Activated naive CD4-positive, alpha-beta T cell treated with anti-CD3 and anti-CD28 coated beads, Interleukin-2, amount 50 U/mL, for 72 hours (primary cell): ENCODE measurements at places on chromosomes 1 and 21. TPM values are rescaled to one million over a fixed set of nuclear protein-coding genes. Genes with fewer than 3 reads are reported as not detected.
A peak's percentile ranks its signal among the peaks of the same experiment; 100 is the strongest.

RGS8 gene
- total RNA-seq = not detected

DCST1 gene
- 0.34 TPM for total RNA-seq

- DNase-seq = no peak
These were observed 54.7 kb downstream of the CD2 start for GRCh38 chr1:116808848-116809508.

GRCh38 chr1:228151180-228151925 lies 1.6 kb downstream of the GJC2 start:
- DNase-seq = no peak

DNA sequence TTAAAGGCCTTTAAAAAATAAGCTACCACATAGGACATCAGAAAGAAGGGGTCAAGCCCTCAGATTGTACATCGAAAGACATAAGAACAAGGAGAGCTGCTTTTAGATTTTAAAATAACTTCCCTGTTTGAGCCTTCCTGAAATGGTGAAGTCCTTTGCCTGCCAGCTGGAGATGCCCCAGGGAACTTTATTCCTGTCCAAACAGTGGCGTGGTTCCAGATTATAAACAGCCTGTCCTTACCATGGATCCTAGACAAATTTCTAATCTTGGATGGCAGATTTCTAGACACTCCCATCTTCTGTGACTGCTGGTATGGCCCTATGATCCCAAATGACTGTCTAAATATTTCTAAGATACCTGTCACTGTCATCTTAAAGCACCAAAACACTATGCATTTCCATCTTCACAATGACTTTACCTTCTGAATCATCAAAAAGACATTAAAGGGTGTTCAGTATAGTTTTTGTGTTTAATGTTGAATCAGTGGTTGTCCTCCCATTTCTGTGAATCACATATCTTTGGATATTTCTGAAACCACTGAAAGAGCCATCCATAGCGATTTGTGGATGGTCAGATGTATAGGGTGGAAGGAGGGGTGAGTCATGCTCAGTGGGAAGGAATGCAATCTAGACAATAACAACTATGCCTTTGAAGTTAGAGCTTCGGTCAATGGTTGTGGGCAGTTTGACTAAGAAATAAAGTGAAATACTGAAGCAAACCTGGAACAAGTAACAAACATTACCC lies 23.2 kb downstream of the ILDR2 start:
- DNase-seq = no peak

DNA sequence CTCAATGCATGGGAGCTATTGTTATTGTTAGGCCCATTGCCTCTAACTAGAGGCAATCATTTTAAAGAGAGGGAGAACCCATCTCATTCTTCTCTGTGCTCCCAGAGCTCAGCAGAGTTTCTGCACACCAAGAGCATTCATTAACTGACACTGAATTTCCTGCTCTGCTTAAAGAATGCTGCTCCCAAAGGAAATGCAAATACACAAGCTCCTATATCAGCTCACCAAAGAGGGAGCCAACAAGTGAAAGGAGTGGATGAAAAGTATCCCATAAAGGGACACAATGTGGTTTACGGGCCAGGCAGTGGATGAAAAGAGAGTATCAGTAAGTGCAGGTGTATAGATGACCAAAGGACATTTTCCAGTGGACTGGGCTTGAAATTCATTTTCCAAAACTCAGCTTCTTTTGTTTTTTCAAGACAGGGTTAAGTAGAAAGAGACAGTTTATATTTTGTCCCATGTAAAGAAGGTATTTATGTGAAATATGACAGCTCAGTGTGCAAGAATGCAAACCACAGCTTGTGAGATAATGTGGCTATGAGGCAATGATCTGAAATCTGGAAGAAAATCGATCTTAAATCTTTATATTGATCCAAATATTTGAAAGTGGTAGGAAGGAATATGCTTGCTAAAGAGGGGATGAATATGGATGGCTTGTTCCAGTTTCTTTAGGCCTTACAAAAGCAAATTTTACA lies 207.7 kb upstream of the CAMK1G start:
- DNase-seq = no peak

- peak; percentile 57 for DNase-seq
These were observed 26.3 kb downstream of the ZBTB17 start for GRCh38 chr1:15949453-15950245.
